ENCODE measurements at places on chromosomes 2 and 18. TPM values are rescaled to one million over a fixed set of nuclear protein-coding genes. Genes with fewer than 3 reads are reported as not detected.

The ABCG8 gene
- total RNA-seq: not detected

The MYO3B gene
- not detected for total RNA-seq

The UNC80 gene
- not detected for total RNA-seq

The CDCA7 gene
- 3.9 TPM for total RNA-seq

The STAT4 gene
- total RNA-seq: 0.37 TPM

The CCDC74B gene
- total RNA-seq: 7.4 TPM

The GEN1 gene
- total RNA-seq: 7.3 TPM
